Cortex of kidney (tissue), 1 donor: ENCODE measurements at places on chromosomes 4 and X.

DNA sequence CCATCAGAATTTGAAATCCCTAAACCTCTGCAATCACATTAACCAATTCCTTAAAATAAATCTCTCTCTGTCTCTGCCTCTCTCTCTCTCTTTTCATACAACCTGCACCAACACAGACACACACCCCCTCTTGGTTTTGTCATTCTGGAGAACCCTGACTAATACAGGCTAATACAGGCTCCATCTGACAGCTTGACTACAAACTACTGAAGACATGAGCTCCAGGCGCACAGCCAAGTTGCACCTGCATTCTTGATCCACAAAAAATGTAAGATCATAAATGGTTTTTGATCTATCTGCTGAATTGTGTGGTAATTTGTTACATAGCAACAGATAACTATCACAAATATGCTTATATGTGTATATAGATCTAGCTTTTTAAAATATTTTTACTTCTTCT, 2414.2 kb downstream of the PCDH7 start:
- DNase-seq, result no peak

GRCh38 chr4:52640808-52641565, 18.1 kb downstream of the USP46 start:
- DNase-seq, result no peak

DNA sequence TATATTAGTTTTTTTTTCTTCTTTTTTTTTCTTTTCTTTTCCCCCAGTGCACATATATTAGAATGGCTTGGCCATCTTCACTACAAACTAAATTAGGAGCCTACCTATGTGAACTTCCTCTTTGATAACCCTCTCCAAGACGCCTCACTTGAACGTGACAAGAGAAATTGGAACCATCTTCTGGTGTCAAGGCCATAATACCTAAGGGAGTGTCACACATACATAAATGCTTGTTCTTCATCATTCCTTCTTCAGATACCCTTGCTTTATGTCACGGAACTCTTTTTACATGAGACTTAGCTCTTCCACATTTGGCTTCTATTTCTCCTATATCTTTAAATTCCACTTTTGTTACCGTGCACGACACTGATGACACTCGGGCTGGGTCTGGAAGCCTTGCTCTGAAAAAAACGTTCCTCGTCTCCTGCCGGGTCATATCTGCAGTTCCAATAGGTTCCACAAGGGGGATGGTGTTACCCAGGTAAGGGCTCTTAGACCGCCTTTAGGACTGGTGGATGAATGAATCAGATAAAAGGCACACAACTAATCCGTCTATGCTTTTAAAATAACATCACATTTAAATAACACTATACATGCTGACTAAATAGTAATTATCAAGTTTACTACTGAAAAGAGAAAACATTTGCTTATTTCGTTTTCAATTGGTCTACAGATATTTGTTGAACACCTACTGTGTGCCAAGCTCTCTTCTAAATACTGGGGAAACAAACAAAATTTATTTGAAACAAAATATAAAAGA, 19.9 kb downstream of the DGAT2L6 start:
- no peak for DNase-seq

DNA sequence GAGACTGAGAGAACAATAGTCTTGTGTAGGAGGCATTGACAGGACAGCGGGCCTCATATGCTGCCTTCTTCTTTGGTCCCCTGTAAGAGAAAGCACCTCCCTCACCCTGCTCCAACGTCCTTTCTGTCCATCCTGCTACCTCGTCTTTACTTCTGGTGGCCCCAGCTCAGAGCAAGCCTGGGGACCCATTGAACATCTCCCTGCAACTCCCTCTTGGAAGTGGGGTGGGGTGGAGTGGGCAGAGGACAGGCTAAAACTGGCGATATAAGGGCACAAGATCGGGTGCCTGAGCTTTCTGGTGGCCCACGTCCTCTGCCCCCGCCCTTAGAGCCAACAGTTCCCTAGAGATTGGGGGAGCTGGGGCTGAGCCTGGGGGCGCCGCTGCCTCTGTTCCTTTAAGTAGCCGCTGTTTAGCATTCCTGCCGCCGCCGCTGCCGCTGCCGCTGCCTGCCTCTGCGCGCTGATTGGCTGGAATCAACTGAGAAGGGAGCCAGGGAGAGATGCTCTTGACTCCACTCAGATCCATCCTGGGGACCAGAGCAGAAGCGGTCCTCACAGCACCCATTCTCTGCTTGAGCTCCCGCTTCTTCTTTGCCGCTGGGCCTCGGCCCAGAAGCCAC, at the start of gene DLG3:
TSS of gene DLG3 (plus strand) at position 510 of the 620 bp plus-strand sequence. CDS start 367 bp downstream, outside the sequence.
- DNase-seq, result no peak

GRCh38 chrX:357035-357692, 29.5 kb downstream of the PPP2R3B start:
- no peak for DNase-seq

- no peak for DNase-seq
These were observed 1.2 kb upstream of the PLAC8 start for GRCh38 chr4:83115656-83116285.

- no peak for DNase-seq
These were observed 39.7 kb downstream of the RASGEF1B start for GRCh38 chr4:81431971-81432370.

DNA sequence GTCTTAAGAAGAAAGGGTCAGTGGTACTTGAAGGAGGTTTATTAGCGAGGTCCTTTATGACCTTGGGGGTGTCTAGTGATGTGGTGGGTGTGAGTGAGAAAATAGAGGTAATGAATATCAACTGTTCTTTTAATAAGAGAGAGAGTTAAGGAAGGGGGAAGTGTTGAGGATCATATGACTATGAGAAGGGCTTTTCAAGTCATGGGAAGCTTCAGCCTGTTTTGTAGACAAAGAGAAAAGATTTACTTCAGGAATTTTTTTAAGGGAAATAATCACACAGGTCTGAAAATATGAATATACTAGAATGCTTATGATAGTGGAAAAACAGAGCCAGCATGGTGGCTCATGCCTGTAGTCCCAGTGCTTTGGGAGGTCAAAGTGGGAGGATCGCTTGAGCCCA, 41.3 kb upstream of the MTMR1 start:
- no peak for DNase-seq

DNA sequence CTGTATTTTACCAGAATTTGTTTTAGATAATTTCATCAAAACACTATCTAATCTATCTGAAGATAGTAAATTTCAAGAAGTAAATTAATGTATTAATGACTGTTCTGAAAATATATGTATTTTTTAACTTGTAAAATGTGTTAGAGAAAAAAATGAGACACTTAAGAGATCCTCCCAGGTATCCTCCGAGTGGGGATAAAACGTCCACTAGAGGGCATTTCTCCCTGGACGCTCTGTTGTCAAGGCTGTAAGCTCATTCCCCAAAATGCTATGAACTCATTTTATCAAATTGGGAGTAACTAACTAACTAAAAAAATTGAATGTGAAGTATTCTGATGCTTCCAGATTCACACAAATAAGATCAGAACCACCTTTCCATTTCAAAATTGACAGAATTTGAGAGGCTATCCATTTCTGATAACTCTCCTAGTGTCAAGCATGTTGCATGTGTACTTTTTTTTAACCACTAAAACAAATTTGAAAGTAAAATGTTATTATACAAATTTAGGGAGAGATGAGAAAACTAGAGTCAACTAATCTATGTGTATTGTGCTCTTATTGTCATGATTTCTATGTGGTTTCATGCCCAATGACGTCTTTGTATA, 337.3 kb upstream of the HS3ST1 start:
- no peak for DNase-seq

DNA sequence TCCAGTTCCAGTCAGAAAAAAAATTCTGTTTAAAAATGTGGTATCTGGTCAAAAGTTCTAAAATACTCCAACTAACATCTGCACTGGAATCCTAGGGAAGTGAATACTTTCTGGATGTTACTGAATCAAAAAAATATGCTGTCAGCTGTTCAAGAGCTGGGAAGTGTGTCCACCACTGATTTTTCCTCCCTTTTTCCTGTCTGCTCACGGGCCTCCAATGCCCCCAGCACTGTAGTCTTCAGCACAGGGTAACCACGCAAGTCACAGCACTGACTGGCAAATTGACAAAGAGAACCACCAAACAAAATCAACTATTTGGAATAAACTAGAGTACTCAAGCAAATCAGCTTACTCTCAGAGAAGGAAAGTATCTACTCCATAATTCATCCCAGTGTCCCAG, 9.9 kb downstream of the VEGFC start:
- DNase-seq, result no peak

DNA sequence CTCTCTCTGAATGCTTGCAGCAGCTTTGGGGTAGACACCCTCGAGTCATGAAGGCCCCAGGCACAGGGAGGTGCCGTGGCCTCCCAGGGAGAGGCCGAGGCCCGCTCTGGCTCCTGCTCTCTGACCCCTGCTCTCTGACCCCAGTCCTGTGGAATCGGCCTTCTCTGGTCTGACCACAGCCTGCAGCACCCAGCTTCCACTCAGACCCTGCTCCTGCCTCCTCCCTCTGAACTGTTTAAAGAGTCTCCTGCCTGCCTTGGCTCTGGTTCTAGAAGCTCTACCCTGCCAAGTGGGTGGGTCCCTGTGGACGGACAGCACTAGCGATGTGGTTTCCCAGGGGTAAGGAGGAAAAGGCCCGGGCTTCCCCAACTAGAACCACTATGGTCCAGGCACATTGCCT, 78.2 kb upstream of the TMEM150C start:
- DNase-seq, result no peak

- no peak for DNase-seq
These were observed 28.7 kb downstream of the PAPSS1 start for GRCh38 chr4:107691378-107691777.

DNA sequence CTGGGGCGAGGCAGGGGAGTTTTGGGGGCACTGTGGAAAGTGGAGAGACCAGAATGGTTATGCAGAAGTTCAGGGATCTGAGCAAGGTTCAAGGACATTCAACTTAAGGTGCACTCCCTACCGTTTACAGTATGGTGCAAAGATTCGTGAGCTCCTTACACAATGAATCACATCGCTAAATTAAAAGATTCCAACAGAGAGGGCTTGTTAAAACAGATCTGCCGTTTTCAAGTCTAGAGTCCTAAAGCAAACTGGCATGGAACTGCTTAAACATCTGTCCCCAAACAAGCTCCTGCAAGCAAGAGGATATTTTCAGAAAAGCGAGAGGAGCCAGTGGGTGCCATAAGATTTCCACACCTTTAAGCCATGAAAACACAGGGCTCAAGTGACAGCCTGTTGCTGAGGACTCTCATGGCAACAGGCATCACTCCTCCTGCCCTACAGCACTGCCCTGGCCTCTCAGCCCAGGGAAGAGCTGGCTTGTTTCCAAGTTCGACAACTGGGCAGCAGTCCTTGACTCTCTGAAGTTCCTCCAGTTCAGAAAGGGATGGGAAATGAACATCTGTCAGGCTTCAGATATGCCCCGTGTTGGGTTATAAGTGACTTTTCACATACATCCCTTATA, 10.0 kb downstream of the FAM184B start:
- no peak for DNase-seq

GRCh38 chr4:2694691-2695090, 61.4 kb downstream of the TNIP2 start:
- no peak for DNase-seq

DNA sequence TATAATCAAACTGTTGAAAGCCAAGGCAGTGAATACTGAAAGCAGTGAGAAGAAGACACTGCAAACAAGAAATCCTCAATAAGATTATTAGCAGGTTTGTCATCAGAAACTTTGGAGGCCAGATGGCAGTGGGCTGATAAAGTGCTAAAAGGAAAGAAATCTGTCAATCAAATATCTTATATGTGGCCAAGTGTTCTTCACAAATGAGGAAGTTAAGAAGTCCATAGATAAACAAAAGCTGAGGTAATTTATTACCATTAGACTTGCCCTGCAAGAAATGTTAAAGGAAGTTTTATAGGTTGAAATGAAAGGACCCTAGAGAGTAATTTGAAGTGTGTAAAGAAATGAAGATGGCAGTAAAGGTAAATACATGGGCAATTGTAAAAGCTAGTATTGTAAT, 586.6 kb downstream of the RAPGEF2 start:
- DNase-seq, result no peak

DNA sequence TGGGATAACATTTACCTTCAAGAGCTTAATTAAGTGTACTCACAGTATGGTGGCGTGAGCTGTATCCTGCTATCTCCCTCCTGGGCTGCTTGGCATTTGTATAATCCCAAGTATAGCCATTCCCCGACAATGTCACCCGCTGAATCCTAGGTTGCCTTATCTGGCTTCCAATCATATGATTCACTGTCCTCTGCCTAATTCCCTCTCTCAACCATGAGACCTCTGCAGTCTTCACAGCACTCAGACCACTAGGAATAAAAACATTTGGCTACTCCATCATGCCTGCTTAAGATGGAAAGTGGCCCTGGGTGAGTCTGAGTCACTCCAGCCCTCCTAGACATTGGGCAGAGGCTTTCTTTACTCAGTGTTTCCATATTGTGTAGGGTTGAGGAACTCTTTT, 28.9 kb upstream of the WDFY3 start:
- no peak for DNase-seq

GRCh38 chr4:112735474-112735951, 98.6 kb downstream of the LARP7 start:
- no peak for DNase-seq

- DNase-seq, result no peak
These were observed 49.6 kb downstream of the KLHL13 start for GRCh38 chrX:118066867-118067515.

- no peak for DNase-seq
These were observed 25.8 kb downstream of the EXOC1 start for GRCh38 chr4:55879224-55879623.

DNA sequence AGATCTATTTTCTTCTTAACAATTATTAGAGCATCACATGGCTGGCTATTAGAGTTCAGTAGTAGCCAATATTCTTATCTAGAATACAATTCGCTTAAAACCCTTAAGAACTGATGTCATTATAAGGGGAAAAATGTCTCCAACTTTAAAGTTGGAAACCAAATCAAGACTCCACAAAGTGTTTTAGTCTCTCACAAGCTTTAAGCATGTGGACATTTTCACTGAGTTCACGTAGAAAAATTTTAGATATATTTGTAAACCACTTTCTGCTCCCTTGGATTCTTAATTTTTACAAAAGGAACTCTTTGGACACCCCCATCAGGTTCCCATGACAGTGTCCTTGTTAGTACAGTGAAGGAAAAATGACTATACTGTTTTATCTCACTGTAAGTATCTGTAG, 123.9 kb upstream of the NAP1L5 start:
- DNase-seq, result no peak

DNA sequence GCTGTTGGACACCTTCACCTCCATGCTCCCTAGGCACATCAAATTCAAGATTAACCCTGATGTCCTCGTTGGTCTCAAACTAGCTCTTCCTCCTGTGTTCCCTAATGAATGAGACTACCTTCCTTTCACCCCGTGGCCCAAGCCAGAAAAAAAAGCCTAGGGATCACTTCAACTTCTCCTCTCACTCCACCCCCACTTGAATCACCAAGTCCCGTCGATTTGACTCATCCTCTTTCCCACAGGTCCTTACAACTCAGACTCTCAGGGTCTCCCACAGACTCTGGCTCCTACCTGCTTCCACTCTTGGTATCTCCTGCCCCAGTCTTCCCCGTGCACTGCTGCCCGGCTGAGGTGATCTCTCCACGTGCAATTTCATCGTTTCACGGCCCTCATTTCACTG, 8.5 kb downstream of the SLC25A43 start:
- DNase-seq, result no peak

- no peak for DNase-seq
These were observed 1.6 kb downstream of the KCTD8 start for GRCh38 chr4:44446801-44447562.
